ENCODE measurements at places on chromosomes 12 and 14.

DNA sequence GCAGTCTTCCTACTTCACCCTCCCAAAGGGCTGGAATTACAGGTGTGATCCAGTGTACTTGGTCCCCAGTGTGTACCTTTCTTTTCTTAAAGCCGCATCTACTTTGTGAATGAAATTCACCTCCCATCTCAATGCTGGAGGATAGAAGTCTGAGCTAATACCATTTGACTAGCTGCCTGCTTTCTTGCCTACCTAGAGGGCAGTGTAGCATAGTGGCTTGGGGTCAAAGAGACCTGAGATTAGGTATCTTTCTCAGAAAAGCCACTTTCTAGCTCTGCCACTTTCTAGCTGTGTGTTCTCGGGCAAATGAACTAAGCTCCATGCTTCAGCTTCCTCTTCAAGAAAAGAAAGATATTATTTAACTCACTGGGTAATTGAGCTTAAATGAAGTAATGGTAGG is 16.9 kb downstream of the SMOC1 start:
- H3K4me3 ChIP-seq, result no peak overlapping the region
- no peak overlapping the region for H3K27ac ChIP-seq
- H3K27me3 ChIP-seq, result no peaks in the 10 kb centered on the region

DNA sequence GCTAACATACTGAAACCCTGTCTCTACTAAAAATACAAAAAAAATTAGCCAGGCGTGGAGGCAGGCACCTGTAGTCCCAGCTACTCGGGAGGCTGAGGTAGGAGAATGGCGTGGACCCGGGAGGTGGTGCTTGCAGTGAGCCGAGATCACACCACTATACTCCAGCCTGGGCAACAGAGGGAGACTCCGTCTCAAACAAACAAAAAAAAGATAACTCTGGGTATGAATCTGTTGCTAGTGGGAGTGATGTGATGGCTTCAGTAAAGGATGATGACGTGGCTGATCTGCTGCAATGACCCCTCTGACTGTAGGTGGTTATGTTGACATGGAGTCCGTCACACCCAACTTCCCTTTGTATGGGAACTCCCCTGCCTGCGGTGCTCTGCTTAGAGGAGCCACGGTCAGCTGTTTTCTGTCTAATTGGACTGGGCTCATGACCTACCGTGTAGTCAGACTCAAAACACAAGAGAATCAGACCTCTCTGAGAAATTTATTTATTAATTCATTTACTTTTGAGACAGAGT is 59.1 kb upstream of the MED13L start:
- no peaks in the 10 kb centered on the region for H3K4me1 ChIP-seq
- no peak overlapping the region for H3K4me3 ChIP-seq
- H3K36me3 ChIP-seq, result no peaks in the 10 kb centered on the region
- H3K27ac ChIP-seq, result no peak overlapping the region
- no peak for DNase-seq

DNA sequence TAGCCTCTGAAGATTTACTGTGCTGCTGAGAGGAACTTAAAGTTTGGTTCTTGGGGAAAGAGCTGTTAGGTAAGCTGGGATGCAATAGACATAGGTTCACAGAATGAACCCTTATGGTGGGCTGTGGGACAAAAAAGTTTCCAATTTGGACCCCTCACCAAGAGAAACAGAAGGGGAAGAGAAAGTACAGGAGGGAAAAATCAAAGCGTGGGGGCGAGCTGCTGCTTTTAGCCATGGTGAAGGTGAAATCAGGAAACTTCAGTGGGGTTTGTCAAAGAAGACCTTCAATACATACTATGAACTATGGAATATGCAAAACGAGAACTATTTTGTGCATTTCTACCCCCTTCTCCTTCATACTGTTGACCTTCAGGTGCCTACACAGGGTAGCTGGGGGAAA is 10.6 kb upstream of the NINJ2 start:
- no peaks in the 10 kb centered on the region for H3K36me3 ChIP-seq
- no peak for DNase-seq
- no peaks in the 10 kb centered on the region for H3K4me1 ChIP-seq
- H3K4me3 ChIP-seq, result no peak overlapping the region

DNA sequence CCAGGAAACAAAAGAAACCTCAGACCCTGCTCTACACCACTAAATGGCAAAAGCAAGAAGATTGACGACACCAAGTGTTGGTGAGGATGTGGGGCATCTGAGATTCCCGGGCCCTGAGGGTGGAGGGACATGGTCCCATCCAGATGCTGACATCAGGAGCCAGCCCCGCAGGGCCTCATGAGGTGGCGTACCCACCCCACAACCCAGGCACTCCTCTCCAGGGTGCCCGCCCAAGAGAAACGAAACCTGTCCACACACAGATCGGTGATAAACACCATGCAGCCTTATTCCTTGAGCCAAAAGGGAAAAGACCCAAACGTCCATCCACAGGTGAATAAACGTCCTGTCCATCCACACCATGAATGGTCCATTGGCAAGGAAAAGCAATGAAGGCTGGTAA is 54.8 kb upstream of the C14orf180 start:
- DNase-seq, result no peak
- H3K27me3 ChIP-seq, result no peaks in the 10 kb centered on the region
- H3K36me3 ChIP-seq, result no peaks in the 10 kb centered on the region
- no peak overlapping the region for H3K4me3 ChIP-seq
- H3K27ac ChIP-seq, result no peak overlapping the region

- no peak overlapping the region for H3K4me3 ChIP-seq
- no peak for DNase-seq
- H3K27ac ChIP-seq, result no peak overlapping the region
- no peaks in the 10 kb centered on the region for H3K36me3 ChIP-seq
- no peaks in the 10 kb centered on the region for H3K4me1 ChIP-seq
- H3K27me3 ChIP-seq, result no peaks in the 10 kb centered on the region
These were observed 209.1 kb downstream of the FOXN3 start for GRCh38 chr14:89207925-89208328.

GRCh38 chr14:95840094-95840700 is 36.4 kb upstream of the TUNAR start:
- H3K27me3 ChIP-seq, result no peaks in the 10 kb centered on the region
- no peak for DNase-seq
- no peaks in the 10 kb centered on the region for H3K36me3 ChIP-seq

Data from tibial artery (tissue), 4 donors.